ENCODE measurements at places on chromosomes 2 and 18.

GRCh38 chr2:29139152-29139551 lies 23.9 kb downstream of the CLIP4 start:
- DNase-seq: no peak

GRCh38 chr2:2825516-2826208 lies 494.6 kb upstream of the MYT1L start:
- DNase-seq: no peak

- no peak for DNase-seq
These were observed 60.6 kb downstream of the SERTAD2 start for GRCh38 chr2:64593035-64593655.

- DNase-seq: no peak
These were observed 89.2 kb downstream of the ZNF516 start for GRCh38 chr18:76405681-76406356.

- no peak for DNase-seq
These were observed 73.6 kb downstream of the BOD1L2 start for GRCh38 chr18:57220480-57220879.

DNA sequence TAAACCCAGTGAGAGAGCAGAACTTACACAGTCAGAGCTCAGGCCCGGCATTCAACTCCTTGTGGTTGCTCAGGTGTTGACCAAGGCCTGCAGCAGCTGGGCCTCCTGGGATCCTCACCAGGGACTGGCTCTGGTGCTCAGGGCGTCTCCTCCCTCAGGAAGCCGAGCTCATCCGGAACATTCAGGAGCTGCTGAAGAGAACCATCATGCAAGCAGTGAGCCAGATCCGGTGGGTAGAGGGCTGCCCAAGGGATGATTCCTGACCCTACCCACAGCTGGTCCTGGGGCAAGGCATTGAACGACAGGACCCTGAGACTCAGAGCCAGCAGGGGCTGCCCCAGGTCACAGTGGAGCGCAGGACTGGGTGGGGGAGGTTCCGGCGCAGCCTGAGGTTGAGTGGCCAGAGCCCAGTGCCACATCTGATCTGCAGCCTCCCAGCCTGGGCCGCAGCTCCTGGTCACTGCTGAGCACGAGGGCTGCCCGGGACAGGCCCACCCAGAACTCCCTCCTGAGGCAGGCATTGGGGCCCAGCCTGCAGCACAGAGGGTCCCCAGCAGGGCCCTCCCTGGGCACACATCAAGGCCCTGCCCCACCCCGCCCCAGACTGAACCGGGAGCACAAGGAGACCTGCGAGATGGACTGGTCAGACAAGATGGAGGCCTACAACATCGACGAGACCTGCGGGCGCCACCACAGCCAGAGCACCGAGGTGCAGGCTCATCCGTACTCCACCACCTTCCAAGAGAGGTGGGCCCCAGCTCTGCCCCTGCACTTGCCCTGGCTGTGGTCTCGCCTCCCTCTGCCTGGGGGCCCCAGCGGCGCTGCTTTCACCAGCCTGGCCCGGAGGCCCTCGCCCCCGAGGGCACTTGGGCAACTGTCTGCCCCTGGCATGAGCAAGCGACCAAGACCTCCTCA lies 2.4 kb downstream of the TEKT4 start:
- no peak for DNase-seq

- no peak for DNase-seq
These were observed 90.4 kb downstream of the SLC8A1 start for GRCh38 chr2:40361478-40361877.

DNA sequence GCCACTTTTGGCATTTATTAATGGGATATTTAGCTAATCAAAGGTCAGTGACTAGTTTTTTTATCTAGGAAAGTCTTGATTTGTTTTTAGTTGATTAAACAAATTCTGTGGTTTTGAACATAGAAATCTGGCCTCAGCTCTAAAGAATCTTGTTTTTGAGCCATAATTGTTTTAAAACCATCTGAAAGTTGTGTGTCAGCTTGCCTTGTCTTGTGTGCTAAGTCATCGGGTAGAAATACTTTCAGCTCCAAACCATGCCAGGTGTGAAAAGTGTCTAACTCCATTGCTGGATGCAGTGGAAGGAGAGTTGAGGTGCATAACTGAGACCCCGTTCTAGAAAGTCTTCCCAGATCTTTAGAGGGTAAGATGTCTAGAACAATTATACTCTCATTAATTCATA lies 22.7 kb downstream of the FARP2 start:
- no peak for DNase-seq

- no peak for DNase-seq
These were observed 10.2 kb downstream of the TMEM247 start for GRCh38 chr2:46489423-46490174.

DNA sequence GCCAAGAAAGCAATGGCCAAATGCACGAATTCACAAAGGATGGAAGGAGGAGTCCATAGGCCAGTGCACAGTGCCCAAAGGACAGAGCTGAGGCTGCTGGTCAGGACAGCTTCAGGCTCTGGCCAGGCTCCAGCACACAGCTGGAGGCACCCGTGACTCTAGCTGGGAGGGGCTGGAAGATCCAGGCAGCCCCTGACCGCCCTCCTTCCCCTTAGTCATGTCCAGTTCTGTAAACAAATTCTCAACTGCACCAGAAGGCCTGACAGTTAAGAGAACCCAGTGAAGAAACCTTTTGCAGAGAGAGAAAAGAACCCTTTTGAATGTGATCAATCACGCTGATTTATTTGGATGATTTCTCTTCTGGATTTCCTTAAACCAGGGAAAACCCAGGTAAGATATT lies 7.7 kb upstream of the YWHAQ start:
- no peak for DNase-seq

DNA sequence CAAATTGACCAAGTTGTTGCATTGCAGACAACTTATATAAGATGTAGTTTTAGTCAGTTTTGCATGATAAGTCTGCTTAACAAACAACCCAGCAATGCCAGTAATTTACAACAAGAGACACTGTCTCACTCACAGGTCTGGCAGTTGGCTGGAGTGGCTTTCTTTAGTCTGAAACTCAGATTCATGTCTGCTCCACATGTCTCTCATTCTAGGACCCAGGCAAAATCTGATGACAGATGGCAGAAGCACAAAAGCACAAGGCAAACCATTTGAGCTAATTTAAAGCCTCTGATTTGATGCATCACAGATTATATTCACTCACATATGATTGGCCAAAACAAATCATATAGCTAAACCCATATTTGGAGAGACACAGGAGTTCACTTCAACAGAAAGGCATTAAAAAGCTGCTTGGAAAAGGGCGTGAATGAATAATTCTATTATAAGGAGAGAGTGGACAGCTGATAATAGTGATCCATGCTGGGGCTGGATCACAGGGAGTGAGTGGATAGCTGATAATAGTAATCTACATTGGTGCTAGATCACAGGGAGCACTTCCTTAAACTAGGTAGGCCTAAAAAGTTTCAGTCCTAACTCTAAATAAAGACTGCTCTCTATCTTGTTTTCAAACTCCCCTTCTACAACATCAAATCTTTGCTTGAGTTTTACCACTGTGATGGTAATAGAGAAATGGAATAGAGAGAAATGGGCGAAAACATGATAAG lies 593.2 kb upstream of the ZNF804A start:
- DNase-seq: peak; percentile 82

DNA sequence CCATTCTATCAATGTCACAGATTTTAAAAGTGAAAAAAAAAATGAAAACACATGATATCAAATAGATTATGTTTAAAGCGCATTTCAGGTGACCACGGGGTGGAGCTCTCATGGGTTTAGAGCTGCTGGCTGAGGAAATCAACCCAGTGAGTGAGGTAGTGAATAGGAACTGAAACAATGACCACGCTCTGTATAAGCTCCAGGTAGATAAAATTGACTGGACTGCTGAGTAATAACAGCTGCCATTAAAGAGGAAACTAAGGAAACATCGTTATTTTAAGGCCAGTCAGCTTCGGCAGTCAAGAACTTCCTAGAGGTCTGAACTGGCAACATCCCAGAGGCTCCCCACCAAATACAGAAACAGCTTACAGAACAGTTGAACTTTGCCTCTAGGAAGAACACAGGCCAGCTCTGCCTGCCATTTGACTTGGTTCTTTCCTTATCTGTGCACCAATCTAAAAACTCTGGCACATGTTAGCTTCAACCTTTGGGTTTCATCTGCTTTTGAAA lies 185.9 kb downstream of the PDE1A start:
- peak; percentile 2 for DNase-seq

DNA sequence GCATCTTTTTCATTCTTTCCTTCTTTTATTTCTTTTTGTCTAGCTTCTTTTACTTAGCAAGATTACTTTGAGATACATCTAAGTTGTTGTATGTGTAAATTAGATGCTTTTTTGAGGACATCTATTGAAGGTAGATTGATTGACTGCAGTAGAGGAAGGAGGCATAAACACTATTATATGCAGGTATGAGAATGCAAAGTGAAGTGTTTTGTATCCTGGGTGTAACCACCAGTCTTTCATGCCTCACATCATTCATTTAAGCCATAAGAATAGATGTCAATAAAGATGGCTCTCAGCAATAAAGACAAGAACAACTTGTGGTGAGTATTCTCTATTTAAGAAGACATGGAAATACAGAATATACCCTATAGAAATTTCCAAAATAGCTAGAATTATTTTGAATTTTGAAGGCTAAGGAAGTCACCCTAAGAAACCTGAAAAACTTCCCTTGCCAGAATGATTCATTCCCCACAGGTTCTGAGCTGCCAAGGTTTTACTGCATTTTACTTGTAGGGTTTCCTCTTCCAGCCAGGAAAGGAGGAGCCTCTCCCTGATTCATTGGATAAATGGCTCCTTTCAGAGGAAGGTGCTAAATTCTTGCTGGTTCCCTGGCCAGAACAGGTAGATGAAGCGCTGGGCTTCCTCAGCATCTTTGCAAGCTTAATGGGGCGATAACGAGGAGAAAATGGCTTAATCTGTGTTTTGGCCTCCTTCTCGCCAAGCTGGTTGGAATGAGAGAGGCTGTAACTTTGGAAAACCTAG lies 279.8 kb upstream of the SLC14A2 start:
- DNase-seq: no peak
